ENCODE measurements at places on chromosomes 2 and 18.

- no peak for DNase-seq
Measured at GRCh38 chr2:46276642-46277041, 20.6 kb upstream of the EPAS1 start.

DNA sequence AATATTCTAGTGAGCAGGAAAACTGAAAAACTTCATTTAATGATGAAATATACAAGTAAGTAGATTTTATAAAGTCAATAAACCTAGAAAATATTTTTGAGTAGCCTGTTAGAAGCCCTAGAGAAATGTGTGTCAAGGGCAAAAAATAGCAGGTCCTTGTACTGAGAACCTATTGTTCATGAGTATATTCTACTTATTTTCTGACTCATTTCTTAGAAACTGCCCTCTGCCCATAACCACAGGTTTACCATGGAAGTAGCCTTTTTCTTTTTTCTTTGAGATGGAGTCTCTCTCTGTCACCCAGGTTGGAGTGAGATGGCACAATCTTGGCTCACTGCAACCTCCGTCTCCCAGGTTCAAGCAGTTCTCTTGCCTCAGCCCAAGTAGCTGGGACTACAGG is 19.4 kb upstream of the SELENOI start:
- no peak for DNase-seq

DNA sequence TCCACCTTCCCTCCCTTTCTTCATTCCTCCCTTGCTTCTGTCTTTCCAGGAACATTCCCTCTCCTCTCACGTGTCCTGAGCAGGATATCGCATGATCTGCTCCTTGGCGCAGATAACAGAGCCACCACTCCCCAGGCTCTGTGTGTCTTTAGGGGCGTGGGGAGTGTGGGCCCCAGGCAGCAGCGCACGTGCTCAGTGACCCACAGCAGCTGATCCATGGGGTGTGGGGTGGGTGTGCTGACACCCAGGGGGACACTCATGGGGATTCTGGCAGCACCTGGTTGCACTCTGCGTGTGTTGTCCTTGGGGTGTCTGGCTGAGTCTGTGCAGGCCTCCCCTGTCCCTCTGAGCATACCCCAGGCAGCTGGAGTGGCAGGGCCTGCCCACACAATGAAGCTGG is 9.9 kb upstream of the FOSL2 start:
- DNase-seq = no peak

DNA sequence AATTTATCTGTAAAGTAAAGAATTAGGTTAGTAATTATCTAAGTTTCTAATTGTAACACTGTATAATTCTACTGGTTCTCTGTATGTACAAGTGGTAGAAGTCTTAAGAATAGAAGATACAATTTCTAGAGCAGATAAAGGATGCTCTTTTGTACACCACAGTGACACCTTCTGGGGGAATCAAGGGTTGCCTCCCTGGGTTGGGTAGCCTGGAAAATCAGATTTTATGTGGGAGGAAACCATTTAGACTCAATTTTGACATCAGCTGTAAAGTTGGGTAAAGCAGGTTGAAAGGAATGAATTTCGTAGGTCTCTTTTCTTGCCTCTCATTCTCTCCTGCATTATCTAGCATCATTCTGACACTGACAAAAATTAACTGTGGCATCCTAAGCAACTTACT is 354.8 kb downstream of the DCC start:
- DNase-seq = no peak

DNA sequence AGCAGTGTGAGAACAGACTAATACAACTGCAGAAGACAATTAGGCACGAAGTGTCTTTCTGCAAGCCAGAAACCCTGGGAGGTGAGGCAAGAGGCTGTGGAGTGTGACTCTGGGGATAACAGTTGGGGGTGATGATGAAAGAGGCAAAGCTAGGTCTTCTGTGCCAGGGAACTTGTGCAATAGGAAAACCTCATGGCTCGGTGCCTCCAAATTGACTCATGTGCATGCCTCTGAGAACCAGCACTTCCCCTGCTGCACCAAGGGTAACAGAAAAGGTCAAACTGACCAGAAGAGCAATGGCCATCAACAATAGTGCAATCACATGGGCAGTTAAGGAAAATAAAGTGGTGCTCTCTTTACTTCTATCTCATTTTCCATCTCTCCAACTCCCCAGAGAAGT is 136.4 kb downstream of the SCG2 start:
- DNase-seq = no peak

- no peak for DNase-seq
Measured at GRCh38 chr18:69934601-69935265, 12.9 kb downstream of the CD226 start.

- no peak for DNase-seq
Measured at GRCh38 chr2:36711741-36712314, 15.3 kb downstream of the VIT start.

- DNase-seq = no peak
Measured at GRCh38 chr2:85839461-85839860, 49.3 kb downstream of the ST3GAL5 start.

DNA sequence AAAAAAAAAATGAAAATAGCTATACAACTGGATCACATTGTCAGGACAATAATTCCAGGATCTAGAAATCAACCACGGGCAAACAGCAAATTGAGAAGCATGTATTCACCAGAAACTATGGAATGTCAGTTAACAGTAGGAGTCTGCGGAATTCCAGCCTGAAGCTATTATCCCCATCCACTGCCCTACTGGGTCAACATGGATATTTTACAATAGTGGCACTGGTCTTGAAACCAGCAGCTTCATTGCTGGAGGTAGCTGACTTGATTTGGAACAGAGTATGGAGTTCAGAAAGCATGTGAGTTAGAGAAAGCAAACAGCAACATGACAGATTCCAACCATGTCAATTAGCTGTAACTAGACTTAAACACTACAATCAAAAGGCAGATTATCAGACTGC is 55.7 kb upstream of the PDE1A start:
- DNase-seq = no peak

DNA sequence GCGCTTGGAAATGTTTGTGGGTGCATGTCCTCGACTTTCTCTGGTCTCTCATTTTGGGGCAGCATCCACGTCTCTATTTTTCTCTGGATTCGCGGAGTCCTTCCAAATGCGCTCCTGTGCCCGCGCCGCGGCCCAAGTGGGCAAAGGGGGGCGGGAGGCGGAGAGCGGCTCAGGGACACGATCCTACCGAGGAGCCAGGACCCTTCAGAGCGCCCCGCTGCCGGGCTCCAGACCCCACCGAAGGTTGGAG is 990 bp downstream of the EPAS1 start:
- DNase-seq = no peak

- no peak for DNase-seq
Measured at GRCh38 chr2:49982871-49983270, 828.6 kb upstream of the FSHR start.

DNA sequence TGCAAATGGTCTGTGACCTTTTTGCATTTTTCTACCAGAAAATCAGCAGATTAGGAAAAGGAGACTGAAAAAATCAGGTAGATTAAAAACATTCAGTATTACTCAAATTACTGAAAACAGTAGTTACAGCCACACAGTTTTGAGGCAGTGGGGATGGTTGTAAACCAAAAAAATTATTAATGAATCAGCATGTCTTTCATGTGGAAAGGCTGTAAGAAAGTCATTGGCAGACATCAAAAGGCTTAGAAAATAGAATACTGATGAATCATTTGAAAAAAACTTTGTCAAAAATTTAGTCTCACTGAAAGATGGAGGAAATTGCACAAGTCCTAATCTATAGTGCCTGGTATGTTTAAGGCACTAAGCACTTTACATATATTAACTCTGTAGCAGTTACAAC is 133.9 kb upstream of the GCFC2 start:
- no peak for DNase-seq

- peak; percentile 4 for DNase-seq
Measured at GRCh38 chr18:57077786-57078552, 68.9 kb upstream of the BOD1L2 start.

GRCh38 chr2:238361877-238362276 is 41.6 kb downstream of the TRAF3IP1 start:
- DNase-seq = no peak

All from CD4-positive, alpha-beta T cell treated with Interleukin-2 at 100 ng/mL for 4 hours (primary cell).